ENCODE measurements at places on chromosomes 11 and 22.

DNA sequence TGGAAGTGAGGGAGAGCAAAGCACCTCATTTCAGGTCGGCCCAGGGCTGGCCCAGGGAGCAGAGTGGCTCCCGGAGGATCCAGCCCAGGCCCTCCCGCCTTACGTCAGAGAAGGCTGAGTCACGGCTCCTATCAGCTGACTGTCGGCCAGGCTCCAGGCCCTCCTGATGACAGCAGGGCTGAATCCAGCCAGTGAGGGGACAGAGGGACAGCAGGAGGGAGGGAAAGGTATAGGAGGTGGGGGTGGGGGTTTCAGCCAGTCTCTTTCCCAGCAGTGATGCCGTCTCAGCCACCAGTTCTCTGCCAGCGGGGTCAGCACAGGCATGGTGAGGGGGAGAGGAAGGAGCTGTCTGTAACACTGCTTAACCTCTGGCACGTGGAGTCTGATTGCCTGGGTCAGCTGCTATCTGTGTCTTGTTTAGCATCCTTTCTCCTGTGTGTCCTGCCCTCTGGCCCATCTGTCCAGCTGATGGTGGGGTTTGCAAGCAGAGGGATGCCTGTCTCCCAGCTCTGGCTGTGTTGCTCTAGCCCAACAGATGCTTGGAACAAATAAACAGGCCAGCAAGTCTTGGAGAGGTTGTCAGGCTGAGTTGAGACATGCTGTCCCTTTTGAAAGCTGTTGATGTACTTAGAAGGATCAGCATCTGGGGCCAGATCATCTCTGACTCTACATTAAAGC is 74.0 kb downstream of the ADAMTS15 start:
- DNase-seq: no peak

GRCh38 chr11:26696330-26696729 is 25.5 kb downstream of the SLC5A12 start:
- DNase-seq: no peak

- no peak for DNase-seq
These were observed 206.2 kb downstream of the CSNK2A3 start for GRCh38 chr11:11146830-11147229.

DNA sequence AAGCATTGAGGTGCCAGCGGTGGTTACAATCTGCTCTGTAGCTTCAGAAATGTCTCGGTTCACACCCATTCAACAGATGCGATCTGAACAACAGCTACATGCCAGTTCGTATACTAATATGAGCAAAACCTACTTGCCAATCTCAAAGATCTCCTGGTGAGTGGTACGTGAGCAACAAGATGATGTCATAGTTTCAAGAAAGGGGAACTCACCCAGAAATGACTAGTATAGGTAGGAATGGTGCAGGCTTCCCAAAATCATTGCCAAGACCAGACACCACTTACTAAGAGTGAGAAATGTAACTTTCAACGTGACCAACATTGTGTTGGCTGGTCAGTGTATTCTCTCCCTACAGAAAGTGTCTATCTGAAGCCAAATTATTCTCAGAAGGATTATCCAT is 31.1 kb downstream of the OR6Q1 start:
- DNase-seq: no peak

DNA sequence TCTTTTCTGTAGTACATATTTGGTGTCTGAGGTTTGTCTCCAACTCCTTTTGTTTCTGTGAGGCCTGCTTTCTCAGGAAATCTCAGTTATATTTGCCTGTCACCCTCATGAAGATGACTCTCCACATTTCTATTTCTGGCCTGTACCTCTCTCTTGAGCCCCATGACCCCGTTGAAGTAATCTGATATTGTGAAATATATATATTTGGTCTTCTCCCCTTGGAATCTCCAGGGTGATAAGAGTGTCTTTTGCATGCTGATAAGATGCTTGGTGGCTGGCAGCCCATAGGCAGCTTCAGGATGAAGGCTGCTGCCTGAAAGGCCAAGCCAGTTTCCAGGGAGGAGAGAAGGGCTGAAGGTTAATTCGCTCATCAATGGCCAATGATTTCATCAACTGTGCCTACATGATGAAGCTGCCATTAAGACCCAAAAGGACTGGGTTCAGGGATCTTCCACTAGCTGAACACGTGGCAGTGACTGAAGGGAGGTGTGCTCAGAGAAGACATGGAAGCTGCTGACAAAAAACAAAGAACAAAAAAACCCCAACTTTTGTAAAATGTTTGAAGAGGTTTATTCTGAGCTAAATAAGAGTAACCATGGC is 67.4 kb downstream of the MICAL2 start:
- no peak for DNase-seq

DNA sequence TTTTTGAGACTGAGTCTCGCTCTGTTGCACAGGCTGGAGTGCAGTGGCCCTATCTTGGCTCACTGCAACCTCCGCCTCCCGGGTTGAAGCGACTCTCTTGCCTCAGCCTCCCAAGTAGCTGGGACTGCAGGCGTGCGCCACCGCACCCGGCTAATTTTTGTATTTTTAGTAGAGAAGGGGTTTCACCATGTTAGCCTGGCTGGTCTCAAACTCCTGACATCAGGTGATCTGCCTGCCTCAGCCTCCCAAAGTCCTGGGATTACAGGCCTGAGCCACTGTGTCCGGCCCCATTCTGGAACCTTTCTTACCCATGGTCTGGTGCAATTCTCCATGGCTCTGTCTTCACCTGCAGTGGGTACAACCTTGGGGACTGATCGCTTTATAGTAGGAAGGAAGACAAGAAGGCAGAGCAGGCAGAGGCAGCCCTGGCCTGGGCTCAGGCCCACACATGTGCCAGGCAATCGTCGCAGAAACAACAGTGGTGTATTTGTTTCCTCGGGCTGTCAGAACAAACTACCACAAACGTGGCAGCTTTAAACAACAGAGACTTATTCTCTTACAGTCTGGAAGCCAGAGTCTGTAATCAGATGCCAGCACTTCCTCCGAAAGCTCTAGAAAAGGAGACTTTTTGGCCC is 4.0 kb upstream of the PTGDR2 start:
- no peak for DNase-seq

DNA sequence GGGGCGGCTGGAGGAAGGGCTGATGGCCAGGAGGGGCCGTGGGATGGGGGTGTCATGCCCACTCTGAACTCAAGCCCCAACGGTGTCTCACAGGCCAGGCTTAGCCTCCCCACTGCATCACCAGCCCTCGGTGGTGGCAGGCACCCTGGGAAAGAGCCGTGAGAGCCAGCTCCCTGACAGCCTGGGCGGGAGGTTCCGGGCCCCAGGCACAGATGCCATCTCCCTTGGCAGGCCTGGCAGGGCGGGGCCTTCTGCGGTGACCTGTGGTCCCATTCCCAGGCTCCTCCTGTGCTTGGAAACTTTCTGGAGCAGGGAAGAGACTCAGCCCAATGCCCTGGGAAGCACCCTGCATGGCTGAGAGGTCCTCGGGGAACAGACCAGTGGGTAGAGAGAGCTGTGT is 4.8 kb downstream of the PHLDA2 start:
- DNase-seq: no peak

DNA sequence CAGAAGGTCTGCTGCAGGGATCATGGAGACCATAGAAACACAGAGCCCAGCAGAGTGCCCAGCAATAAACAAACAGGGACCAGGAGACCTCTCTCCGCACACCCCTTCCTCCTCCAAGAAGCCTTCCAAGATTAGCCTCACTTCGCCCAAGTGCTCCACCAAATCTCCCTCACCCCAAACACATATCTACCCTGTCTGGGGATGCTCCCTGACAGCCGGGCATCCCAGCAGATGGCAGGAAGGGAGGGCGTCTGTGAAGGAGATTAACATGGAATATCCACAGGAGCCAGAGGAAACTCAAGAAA is 26.5 kb downstream of the ARAP1 start:
- no peak for DNase-seq

GRCh38 chr11:128594226-128594625 is 6.9 kb upstream of the ETS1 start:
- DNase-seq: no peak

GRCh38 chr11:2271077-2271326 is 614 bp upstream of the ASCL2 start:
- no peak for DNase-seq

DNA sequence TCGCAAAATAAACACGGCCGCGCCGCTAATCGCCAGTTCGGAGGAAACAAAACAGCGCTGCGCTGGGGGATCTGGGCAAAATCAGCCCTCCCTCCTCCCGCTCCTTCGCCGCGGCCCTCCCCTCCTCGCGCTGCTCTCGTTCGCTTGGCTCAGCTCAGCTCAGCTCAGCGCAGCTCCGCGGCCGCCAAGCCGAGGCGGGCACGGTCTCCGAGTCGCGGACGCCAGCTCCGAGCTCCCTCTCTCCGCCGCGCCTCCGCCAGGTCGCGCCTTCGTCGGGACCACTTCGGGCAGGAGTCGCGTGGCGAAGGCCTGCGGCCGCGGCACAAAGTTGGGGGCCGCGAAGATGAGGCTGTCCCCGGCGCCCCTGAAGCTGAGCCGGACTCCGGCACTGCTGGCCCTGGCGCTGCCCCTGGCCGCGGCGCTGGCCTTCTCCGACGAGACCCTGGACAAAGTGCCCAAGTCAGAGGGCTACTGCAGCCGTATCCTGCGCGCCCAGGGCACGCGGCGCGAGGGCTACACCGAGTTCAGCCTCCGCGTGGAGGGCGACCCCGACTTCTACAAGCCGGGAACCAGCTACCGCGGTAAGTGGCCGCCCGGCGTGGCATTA is at the start of gene SPON1:
Gene SPON1 (plus strand): TSS at position 162 of the 607 bp plus-strand sequence. CDS start 182 bp downstream, at position 344.
- DNase-seq: no peak

DNA sequence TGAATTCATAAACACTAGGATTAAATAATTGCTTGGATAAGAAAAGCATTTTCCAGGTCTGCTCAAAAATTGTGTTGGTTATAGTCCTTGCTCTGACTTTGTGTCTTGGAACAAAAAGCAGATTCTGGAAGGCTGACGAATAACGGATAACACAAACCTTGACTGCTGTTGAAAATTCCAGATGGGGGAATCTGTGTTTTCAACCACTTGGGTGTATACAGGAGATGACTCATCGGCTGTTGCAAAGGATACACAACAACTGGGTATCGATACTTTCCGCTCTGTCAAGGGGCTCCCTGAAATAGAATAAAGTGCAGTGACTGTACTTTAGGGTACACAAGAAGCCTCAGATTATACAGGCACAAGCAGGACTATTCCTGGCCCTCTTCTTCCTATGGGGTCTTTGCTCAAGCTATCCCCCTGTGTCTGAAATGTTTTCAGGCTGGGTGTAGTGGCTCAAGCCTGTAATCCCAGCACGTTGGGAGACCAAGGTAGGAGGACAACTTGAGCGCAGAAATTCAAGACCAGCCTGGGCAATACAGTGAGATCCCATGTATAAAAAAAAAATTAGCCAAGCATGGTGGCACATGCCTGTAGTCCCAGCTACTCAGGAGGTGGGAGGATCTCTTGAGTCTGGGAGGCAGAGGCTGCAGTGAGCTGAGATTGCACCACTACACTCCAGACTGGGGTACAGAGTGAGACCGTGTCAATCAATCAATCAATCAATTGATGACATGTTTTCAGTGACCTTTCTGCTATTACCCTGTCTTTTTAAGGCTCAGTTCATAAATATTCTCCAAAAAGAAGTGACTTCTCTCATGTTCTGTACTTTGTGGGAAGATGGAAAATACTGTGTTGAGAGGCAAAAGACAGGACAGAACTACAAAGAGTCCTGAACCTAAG is 48.6 kb upstream of the UCP3 start:
- DNase-seq: no peak

GRCh38 chr11:114340311-114341131 is 44.3 kb downstream of the NNMT start:
- peak; percentile 13 for DNase-seq

GRCh38 chr22:38886333-38886732 is 14.3 kb upstream of the CBX6 start:
- DNase-seq: no peak

- DNase-seq: no peak
These were observed 1.1 kb upstream of the ABCG4 start for GRCh38 chr11:119147604-119148333.

DNA sequence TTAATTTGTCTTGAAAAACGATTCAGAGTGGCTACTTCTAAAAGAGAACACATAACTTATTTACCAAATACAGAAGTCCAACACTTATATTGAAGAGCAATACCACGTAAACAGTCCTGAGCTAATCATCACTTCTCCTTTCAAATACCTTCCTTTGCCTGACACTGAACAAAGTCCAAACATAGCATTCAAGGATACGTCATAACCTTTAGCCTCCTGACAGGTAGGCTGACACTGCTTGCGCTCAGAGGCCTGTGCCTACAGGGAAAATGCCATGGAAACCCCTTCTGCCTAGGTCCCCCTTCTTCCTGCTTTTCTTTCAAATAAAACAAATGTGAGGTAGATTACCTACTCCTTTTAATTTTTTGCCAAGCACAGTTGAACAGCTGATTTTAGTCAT is 510.0 kb downstream of the INSC start:
- no peak for DNase-seq

GRCh38 chr11:13003736-13004493 is 5.2 kb upstream of the RASSF10 start:
- no peak for DNase-seq

GRCh38 chr11:22554221-22554620 is 71.4 kb downstream of the FANCF start:
- peak; percentile 0 for DNase-seq

GRCh38 chr11:121895919-121896318 is 220.1 kb downstream of the BLID start:
- no peak for DNase-seq

DNA sequence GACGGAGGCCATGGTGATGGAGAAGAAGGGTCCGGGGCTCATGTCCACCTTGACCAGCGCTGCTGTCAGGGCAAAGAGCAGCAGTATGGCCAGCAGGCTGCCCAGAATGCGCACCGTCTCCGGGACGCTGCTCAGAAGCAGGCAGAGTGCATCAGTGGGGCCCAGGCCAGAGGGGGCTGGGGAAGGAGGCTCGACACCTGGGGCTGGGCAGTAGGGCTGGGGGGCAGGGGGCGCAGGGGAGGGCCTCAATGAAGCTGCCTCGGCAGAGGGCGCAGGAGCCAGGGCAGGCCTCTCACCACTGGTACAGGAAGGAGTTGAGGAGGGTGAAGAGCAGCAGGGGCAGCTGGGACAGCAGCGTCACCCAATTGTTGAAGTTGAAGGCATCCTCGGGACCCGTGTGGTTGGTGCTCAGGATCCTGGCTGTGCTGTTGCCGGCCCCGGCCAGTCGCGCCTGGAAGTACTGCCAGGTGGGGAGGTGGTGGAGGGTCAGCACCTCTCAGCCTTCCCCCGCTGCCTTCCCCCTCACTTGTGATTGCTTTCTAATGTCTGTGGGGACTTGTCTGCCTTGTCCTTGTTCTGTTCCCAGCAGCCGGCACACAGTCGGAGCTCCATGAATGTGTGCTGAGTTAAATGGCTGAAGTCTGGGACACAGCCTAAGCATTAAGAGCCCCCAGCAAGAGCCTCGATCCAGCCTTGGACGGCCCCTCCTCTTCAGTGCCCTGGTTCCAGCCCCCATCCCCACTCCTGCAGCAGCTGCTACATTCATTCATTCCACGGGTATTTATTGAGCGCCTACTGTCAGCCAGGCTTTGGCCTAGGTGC is 2.3 kb downstream of the SLC29A2 start:
- no peak for DNase-seq

- DNase-seq: no peak
These were observed 5.0 kb downstream of the ZNF215 start for GRCh38 chr11:6931146-6931713.

DNA sequence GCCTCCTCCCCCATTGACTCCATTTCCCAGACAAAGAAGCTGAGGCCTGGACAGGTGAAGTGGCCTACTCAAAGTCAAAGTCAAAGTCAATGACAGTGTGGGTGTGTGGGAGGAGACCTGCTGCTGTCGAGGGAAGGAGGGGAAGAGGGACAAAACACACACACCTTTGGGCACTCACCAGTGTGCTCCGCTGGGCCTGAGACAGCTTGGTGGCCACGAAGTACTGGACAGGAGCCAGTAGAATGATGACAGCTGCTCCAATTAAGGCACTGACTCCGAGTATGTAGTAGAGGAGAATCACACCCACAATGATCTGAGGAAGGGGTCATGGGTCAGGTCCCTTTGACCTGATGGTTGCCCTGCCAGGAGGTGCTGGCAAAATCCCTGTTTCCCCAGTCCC is 33.6 kb downstream of the ABCC8 start:
- DNase-seq: no peak
